ENCODE measurements at places on chromosomes 11 and 22.

DNA sequence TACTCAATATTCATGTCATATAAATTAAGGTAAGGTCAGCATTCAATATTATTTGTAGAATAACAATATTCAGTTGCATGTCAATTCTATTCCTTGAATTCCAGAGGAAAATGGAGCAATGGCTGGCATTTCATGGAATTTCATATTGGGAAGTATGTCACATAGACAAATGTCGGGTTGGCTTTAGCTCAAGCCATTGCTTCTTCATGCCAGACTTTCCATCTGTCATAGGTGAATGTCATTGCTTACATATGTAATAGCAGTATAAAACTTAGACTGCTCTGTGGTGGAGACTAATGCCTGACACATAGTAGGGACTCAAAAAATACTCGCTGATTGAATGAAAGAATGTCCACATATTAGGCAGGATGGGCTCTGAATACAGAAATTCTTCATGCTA lies 509.6 kb upstream of the CHORDC1 start:
- DNase-seq: no peak

GRCh38 chr11:134652586-134653255 lies 240.7 kb upstream of the B3GAT1 start:
- DNase-seq: no peak

DNA sequence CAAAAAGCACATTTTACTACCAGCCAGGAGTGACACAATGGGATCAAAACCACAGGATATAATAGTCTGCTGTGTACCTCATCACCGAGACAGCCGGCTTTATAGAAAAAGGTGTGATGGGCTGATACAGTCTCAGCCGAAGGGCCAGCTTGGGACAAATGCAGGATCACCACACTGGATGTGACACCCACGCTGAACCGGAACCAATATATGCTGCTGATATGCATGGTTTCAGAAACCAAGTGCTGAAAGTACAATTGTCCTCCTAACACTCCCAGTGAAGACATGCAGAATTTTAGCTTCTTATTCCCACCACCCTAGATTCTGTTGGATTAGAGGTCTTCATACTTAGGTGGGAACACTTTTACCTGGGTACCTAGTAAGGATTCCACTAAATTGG lies 97.0 kb upstream of the LDLRAD3 start:
- DNase-seq: no peak

DNA sequence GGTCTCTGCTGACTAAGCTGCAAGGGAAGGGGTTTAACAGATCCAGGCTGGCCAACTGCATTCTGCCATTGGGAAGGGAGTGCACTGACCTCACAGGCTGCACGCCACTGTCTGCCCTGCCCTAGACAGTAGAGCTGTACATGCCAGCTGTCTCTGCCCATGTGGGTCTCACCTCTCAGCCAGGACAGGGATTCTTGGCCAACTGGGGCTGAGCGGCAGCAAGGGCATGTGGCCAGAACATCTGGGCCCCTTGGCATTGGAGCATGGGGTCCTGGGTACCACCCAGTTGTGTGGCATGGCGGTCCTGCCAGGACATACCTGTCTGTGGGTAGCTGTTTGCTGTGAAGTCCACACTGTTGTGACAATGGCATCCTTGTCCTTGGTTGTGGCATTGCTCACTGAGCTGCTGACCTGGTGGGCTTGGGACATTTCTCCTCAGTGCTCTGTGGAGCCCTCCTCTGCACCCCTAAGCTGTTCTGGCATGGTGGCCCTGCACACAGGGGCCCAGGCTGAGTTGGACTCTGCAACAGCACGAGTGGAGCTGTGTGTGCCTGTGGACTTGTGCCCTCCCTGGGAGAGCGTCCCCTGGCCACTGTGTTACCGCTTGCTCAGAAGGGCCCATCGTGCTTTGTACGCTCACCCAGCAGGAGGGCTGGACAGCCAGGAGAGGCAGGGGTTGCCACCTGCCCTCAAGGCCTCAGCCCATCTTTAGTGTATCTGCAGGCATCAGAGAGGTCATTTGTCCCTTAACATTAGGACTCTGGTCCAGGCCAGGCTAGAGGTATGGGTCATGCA lies 46.7 kb downstream of the MED15 start:
- DNase-seq: no peak

DNA sequence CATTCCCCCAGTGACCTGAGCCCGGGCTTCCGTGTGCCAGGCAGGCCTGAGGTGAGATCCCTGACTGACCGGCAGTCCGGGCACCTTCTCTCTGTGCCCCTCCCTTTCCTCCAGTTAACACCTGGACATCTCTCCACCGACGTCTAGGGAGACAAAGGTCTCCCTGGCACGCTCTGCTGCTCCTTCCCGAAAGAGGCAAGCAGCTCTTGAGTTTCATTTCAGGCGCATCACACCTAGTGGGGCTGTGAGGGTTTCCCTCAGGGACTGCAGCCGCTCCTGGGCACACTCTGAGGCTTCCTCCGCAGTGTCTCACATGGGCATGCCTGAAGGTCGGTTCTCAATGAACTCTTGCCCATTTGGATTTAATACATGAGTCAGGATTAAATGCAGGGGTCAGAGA lies 322.7 kb downstream of the CTTN start:
- DNase-seq: no peak

DNA sequence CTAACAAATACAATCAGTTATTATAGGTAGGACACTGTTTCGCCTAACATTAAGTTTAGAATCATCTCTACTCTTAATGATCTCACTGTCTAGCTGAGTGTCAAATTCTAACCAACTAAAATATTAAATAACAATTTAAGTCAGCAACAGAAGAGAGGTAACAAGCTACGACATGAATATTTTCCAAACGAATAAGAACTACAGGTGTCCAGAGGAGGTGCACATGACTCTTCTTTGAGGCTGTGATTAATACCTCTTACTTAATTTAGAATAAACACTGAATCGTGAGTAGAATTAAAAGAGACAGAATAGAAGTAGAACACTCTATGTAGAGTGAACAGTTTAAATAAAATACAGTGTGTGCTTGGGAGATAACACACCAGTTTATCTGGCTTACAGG lies 619.0 kb upstream of the ARHGAP42 start:
- DNase-seq: no peak

GRCh38 chr11:14583252-14584034 lies 60.2 kb upstream of the PDE3B start:
- DNase-seq: no peak

- DNase-seq: no peak
Measured at GRCh38 chr11:76613901-76614300, 56.6 kb downstream of the LRRC32 start.

DNA sequence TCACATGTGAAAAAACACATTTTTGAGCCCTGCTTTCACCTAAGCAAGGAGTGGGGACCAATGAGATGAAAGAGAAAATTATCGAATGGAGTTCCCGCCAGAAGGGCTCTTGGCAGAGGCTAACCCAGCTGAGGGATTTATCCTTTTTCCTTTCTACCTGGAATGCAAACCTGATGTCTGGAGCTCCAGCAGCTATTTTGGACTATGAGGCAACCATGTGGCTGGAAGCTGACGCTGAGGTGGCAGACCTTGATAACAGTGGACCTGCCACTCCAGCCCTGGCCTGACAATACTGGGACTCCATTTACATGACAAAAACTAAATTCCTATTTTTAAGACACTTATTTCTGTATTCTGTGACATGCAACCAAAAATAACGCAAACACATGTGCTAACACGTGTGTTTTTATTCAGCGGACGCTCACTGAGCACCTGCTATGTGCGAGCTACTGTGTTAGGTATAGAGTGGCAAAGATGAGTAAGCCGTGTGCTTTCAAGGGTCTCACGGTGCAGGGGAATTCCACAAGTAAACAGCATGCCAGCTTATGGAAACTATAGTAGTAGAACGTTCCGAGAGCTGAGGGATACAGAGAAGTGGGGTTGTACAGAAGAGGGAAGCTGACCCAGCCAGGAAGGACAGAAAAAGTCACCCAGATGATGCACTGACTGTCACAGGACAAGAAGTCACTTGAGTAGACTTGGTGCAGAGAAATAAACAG lies 19.1 kb upstream of the ISX start:
- DNase-seq: no peak

DNA sequence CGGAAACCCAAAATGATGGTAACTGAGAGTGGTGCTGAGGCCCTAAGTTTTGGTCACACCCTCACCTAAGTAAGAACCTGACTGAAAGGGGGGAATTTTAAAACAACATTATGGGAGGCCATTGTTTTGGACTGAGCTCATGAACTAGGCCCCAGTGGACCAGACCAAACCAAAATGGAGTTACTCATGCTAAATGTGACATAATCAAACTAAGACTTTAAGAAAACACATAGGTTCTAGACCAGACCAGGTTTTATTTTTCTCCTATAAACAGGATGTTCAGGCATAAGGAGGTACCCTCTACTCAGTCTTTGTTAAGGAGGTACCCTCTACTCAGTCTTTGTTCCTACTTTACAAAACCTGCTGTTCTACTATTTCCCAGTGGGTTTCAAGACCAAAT lies 7.4 kb upstream of the EI24 start:
- no peak for DNase-seq

DNA sequence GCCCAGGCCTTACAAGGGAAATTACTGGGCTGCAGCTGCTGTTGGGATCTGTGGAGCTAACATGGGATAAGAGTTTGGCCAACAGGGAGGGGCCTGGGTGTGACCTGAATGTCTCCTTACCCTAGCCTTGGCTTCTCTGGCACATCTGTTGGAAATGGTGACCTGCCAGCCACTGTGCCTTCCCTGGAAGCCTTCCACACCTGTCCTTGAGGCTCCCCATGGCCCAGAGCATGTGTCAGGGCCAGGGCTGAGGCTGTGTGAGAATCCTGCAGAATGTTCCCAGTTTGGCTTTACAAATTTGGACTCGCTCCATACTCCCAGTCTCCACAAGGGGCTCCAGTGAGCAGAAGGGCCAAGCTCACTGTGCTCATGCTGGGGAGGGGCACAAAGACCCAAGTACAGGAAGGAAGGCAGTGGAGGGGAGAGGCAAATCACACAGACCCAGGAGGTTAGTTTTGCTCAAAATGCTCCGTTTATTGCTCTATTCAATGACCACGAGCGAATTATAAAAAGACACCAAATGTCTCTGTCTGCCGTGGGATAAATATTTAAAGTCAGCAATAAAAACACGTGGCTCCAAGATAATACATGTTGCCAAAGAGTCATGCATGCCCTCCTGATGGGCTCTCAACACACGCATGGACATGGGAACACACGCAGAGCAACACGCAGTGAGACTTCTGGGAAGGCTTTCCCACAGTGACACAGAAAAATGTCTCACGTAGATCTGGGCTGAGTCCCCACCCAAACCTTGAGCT lies 1.7 kb upstream of the IGSF22 start:
- DNase-seq: no peak

DNA sequence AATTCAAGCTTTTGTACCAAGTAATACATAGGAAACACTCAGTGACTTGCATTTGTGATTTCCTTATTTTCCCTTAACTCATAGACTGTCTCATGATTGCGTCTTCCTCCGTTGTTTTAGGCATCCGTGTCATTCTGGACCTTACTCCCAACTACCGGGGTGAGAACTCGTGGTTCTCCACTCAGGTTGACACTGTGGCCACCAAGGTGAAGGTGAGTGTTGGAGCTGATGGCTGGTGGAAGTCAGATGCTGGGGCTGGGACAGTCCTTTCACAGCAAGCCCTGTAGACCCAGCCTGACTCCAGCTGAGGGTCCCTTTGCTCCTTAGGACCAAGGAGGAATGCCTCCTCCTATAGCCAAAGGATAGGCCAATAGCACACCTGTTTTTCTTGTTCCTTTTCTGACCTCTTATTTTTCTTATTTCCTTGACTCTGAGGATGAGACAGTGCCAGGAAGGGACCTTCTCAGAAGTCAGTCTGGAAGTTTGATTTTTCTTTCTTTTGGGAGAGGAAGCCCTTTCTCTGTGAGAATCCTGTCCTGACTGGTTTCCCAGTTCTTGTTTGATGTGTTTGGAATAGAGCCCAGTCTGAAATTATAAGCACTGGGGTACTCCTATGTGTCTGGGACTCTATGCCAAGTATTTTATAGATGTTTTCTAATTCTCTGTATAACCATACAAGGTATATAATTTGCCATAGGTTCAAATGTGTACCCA lies 2.2 kb downstream of the SLC3A2 start:
- DNase-seq: no peak

GRCh38 chr11:67523556-67524479 lies 572 bp upstream of the CABP2 start:
- no peak for DNase-seq

GRCh38 chr22:27918341-27919221 lies 475 bp downstream of the PITPNB start:
- no peak for DNase-seq

DNA sequence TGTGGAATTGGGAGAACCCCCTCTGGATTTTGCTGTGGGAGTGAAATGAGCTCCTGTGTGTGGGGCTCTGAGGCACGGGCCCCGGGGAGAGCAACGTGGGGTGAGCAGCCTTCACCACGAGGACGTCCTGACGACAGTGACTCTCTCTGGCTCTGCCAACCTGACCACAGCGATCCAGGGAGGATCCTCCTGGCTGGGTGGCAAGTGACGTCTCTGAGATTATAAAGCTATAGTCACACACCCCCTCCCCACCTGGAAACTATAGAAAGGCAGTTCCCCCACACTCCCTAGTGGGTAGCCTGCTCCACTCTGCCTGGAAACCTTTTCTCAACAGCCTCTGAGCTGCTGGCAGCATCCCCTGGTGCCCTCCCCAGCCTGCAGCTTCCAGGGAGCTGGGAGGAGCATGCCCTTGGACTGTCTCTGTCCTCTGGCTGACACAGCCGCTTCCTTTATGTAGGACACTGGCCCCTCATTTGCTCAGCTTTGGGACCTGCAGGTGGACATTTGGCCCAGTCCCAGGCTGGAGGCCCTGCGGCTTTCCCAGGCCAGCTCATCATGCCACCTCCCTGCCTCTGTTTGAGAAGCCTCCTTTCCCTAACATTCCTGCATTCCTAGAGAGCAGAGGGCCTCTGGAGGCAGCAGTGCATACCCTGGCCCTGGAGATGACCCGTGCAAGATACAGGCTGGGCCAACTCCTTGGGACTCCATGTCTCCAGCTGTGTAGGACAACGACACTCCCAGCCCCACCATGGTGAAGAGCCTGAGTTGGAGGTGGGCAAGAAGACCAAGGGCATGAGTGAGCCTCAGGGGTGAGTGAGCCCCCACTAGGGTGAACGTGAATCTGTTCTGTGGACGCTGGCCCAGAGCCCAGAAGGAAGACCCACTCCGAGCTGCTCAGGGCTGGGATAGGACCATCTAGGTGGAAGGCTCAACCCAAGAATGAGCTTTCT lies 314.0 kb downstream of the NTM start:
- DNase-seq: no peak

GRCh38 chr22:26271427-26271826 lies 102.2 kb downstream of the SEZ6L start:
- DNase-seq: no peak

DNA sequence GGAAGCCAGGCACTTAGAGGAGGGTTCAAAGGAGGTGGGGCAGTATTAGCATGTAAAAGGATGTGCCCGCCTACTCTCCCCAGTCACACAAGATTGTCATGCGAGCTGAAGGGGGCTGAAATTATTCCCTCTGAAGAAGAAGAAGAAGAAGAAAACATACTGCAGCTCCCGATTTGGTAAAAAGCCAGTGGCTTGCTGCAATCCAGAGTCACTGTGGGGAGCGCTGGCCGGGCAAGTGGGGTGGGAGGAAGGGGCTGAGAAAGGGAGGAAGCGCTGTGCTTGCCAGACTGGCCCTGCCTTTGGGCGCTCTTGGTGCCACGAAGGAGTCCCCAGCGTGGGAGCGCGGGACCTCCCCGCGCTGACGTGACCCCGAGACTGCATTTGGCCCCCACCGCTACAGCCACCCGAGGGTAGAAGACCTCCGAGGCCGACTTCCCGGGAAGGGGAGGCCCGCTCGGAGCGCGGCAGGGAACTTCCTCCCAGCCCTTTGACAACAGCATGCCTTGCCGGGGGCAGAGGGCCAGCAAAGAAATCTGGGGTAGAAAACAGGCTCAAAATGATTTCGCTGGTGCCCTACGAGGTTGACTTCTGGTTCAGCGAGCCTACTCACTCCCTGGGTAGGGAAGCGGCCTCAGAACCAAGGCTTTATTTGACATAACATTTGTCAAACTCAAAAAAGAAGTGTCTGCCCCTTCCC lies 906.3 kb downstream of the DLG2 start:
- DNase-seq: no peak
